ENCODE measurements at places on chromosomes 4 and X.

- no peak for DNase-seq
Observed at GRCh38 chrX:21723814-21724213, 34.1 kb downstream of the SMPX start.

- DNase-seq: no peak
Observed at GRCh38 chr4:159497936-159498335, 395.1 kb downstream of the RAPGEF2 start.

DNA sequence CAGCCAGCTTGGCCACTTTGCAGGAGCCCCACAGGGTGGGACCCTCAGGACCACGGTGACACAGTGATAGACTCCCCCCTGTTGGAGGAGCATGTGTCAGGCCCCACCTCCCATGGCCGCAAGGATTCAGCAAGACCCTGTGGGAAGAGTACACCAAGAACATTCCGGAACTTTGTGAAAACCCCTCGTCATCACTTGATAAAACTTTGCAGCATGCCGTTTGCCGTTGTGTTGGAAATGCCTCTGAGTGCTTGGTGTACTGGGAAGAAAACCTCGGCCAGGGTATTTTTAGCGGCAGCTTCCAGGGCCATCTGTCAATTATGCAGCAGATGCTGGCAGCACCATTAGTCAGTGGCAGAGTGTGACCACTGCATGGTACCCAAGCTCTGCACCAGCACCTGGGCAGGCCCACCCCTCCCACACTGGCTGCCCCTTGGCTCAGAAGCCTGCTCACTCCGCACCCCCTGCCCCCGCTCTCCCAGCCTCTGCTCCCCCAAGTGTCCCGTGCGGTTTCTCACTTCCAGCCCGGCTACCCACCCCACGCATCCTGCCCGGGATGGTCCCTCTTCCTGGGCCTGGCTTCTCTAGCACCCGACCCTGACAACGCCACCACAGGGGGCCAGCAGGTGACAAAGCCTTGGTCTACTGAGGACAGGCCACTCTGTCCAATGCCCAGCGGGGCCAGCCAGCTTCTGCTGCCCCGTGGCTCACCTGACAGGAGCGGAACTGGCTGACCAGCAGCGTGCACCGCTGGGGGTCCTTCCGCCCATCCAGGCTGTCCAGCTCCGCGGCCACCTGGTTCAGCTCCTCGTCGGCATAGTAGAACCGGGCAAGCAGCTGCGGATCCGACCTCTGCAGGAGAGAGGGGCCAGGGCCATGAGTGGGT lies 65.0 kb downstream of the ZFYVE28 start:
- peak; percentile 6 for DNase-seq

DNA sequence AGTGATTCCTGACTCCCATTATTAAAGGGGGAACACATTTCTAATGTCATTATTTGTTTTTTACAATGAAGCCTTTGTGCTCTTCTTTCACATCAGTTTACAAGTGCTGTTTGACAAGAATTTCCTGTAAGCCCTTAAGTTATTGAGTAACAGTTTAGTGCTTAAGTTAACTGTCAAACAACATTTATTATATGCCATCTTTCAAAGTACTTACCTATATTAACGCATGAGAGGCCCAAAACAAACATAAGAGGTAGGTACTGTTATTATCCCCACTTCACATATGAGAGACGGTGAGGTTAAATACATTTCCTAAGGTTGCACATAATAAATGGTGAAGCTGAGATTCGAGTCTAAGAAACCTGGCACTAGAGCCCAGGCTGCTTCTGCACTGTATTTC lies 56.0 kb upstream of the MAGED1 start:
- DNase-seq: no peak

GRCh38 chr4:67250131-67250896 lies 295.0 kb downstream of the CENPC start:
- no peak for DNase-seq

GRCh38 chrX:66994729-66995128 lies 355.9 kb upstream of the EDA2R start:
- no peak for DNase-seq

GRCh38 chrX:41779941-41780340 lies 56.0 kb downstream of the GPR82 start:
- no peak for DNase-seq

DNA sequence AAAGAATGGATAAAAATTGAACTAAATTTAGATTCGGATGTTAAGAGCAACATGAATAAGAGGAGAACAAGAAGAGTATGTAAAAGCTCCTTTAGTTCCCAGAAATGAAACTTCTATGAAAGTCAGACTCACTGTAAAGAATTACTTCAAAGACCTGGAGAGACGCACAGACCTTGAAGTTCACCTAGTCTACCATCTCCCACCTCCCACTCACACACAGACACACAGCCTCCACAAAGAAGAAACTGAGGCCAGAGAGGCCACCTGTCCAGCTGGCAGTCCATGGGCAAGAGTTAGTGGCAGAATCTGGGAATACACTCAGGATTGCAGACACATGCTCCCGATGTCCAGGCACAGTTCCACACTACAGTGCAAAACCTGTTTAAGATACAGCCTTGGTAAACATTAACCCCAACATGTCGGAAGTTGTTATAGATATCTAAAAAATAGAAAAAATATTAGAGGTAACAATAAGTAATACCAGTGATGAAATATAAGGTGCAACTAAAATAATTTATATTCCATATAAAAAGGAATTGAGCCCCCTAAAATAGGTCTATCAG lies 288.8 kb downstream of the INPP4B start:
- no peak for DNase-seq

- DNase-seq: no peak
Observed at GRCh38 chr4:141810712-141811375, 174.5 kb downstream of the IL15 start.

GRCh38 chrX:55638933-55639332 lies 15.7 kb downstream of the FOXR2 start:
- no peak for DNase-seq

DNA sequence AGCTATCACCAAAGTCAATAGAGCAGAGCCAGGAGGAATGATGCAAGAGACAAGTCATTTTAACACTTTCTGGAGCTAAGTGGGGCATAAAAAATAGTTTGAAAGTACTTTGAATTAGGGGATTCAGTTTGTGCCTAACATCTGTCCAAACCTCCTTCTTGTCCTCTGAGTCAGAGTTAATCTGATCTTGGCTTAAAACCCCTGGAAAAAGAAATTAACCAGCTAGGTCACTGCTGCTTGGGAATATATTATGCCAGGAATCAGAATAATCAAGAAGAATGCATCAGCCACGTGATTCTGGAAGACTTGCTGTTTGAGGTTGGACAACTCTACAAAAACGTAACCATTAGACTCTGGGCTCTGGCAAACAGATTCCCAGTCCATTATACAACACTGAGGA lies 45.3 kb upstream of the EDA2R start:
- no peak for DNase-seq

DNA sequence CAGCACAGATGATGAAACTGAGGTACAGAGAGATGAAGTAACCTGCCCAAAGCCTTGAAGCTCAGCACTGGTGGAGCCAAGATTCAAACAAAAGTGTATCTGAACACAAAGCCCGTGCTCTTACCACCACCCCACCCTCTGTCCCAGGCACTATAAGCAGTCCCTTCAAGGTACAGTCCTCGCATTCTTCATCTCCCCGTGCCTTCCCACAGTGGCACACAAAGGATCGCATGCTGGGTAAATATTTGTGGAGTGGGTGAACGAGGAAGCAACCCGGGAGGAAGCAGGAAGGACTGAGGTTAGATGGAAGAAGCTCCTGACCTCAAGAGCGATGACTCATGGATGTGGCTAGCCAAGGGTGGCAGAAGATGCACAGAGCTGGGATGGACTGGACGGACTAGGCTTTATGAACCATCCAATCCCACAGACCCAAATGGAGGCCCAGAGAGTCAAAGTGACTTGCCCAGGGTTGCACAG lies 18.4 kb downstream of the IQSEC2 start:
- DNase-seq: no peak

- DNase-seq: no peak
Observed at GRCh38 chr4:155307731-155308277, 69.0 kb downstream of the MAP9 start.

GRCh38 chrX:44906542-44906941 lies 33.6 kb downstream of the KDM6A start:
- DNase-seq: no peak

DNA sequence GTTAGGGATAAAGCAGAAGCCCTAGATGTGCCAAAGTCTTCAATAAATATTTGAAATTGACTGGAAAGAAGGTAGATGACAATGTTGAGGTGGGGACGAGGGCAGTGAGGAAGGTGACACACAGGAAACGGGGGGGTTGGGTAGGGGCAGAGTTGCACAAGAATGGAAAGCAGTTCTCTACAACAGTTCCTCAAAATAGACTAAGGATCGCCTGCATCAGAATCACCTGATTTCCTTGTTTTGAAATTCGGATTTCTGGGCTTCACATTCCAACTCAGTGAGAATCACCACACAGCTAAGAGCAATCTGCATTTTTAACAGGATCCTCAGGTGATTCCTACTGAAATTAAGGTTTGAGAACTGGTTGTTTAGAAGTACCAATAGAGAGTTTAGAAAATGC lies 70.6 kb downstream of the ARFIP1 start:
- no peak for DNase-seq

GRCh38 chr4:71130827-71131603 lies 137.6 kb downstream of the DCK start:
- no peak for DNase-seq

DNA sequence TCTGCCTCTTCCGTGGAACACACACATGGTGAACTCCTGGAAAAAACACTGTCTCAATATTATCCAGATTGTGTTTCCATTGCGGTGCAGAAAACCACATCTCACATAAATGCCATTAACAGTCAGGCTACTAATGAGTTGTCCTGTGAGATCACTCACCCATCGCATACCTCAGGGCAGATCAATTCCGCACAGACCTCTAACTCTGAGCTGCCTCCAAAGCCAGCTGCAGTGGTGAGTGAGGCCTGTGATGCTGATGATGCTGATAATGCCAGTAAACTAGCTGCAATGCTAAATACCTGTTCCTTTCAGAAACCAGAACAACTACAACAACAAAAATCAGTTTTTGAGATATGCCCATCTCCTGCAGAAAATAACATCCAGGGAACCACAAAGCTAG lies 87.9 kb downstream of the TET2 start:
- DNase-seq: no peak

GRCh38 chr4:104870495-104871233 lies 276.0 kb upstream of the TET2 start:
- no peak for DNase-seq

DNA sequence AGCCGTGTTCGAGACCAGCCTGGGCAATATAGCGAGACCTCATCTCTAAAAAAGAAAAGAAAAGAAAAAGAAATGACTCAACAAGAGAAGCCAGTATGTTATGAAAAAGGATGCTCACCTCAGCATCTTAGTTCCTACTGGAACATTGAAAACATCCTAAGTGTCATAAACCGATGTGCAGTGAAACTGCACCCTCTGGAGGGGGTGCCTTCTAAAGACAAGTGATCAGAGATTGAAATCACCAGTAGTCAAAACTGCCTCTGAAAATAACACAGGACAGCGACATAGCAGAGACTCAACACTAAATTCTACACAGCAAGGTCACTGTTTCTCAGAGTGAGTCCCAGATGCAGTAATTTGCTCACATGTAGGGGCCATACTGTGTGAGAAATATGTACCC lies 28.0 kb upstream of the ATP6AP2 start:
- no peak for DNase-seq

DNA sequence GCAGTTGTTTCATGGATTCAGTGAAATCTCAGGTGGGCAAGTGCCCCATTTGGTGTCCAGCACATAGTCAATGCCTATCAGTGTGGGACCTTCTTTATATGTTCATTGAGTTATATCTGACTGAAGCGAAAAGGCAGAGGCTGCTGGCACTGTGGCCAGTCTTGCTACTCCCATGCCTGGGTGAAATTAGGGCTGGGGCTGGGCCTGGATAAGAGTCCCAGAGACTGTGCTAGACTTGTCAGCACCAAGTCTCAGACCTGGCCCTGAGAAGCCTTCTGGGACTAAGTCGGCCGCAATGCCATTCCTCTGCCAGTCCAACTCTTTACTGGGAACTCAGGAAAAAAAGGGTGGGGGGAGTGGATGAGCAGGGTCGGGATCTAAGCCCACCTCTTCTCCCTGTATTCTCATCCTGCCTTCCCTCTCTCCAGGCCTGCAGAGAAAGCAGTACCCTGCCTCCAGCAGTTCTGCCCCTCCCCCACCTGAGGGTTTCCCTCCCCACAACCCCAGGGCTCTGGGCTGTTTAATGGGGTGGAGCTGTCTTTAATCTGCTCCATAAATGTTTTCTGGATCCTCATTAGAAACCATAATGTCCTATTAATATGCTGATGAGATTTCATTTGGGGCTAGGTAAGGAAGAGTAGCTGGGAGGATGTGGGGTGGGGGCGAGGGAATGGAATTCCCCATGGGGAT lies 153.5 kb upstream of the PJA1 start:
- no peak for DNase-seq

DNA sequence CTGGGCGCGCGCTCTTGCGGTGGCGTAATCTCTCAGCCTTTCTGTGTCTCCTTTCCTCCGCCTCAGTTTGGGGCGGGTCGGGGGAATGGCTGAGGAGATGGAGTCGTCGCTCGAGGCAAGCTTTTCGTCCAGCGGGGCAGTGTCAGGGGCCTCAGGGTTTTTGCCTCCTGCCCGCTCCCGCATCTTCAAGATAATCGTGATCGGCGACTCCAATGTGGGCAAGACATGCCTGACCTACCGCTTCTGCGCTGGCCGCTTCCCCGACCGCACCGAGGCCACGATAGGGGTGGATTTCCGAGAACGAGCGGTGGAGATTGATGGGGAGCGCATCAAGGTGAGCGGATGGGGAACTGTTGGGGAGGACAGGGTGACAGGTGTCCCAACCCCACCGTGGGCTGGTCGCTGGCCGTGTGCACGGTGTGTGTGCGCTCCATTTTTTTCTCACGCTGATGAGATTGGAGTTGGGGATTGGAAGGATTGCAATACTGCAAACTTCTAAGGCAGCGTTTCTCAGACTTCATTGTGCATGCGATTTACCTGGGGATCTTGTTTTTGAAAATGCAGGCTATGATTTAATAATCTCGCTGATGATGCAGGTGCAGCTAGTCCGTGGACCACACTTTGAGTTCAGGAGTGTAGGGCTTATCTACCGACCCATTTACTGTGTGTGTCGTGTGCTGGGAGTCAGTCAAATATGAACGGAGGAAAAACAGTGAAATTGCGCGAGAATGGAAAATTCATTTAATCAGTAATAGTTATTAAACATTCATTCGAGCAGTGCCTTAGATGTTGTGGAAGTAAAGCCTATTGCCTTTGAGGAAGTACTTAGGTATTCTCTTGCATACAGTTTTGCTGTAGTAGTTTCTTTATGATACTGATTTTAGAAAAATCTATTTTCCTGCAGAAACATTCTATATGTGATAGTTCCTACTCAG lies at the start of gene RAB33B:
TSS of gene RAB33B (plus strand) at position 11 of the 935 bp plus-strand sequence. CDS start at position 86, 75 bp downstream.
- no peak for DNase-seq

GRCh38 chr4:40621229-40621591 lies 8.5 kb downstream of the RBM47 start:
- no peak for DNase-seq

- DNase-seq: no peak
Observed at GRCh38 chrX:11952176-11952720, 186.0 kb upstream of the FRMPD4 start.
